AG10803 (cell line): ENCODE measurements at places on chromosomes 3 and 15.

- DNase-seq: peak; percentile 19
Observed at GRCh38 chr15:51801391-51801835, 28.0 kb upstream of the TMOD3 start.

DNA sequence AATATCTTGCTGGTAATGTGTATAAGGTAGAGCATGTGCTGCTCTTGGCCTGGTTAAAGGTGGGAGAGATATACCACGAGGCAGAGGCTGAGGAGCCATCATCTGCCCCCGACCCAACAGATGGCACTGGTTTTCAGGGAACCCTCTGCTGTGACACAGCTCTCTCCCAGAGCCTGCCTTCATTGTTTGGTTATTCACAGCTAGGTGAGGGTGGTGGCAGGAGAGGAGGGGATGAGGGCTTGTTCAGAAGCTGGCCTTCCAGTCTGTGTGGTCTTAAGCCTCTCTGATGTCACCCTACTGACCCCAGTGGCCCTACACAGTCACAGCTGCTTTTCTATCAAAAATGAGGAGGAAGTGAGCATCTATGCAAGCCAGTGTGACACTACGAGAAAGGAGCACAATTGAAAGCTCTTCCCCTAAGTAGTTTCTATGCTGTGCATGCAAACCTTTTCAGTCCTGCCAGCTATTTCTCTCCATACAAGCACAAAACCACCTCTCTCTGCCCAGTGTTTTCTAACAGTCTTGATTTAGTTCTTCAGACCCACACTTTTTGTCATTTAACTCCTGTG lies 258.4 kb upstream of the AGTR1 start:
- DNase-seq: no peak

DNA sequence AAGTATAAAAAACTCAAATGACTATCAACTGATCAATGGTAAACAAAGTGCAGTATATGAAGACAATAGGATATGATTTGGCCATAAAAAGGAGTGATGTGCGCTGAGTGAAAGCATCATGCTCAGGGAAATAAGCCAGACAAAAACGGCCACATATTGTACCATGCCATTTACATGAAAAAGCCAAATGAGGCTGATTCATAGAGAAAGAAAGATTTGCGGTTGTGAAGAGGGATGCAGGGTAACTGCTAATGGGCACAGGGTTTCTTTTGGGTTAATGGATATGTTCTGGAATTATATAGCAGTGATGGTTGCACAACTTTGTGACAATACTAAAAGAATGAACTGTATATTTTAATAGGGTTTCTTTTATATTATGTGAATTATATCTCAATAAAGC lies 877.2 kb upstream of the CFAP20DC start:
- DNase-seq: no peak

GRCh38 chr15:75508840-75509532 lies 57.5 kb upstream of the SIN3A start:
- DNase-seq: peak; percentile 62

- no peak for DNase-seq
Observed at GRCh38 chr3:96814651-96815567, 515 bp downstream of the EPHA6 start.

GRCh38 chr3:152127058-152127457 lies 141.7 kb upstream of the MBNL1 start:
- DNase-seq: peak; percentile 16

DNA sequence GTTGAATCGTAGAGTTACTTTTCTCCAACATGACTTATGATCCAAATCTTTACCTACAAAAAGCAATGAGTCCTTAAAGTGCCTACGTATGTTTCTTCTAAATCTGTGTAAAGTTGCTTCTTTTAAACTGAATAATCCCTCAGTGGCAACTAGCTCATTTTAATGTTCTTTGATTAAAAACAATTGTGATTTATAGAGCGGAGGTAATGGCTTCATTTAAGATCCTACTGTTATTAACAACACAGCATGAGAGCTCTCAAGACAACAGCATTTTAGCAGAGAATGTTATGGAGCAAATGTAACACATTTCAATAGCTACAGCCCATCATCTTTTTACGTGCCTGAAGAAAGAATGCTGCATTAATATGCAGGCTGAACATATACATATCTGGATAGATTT lies 55.3 kb upstream of the VGLL3 start:
- DNase-seq: no peak

- DNase-seq: no peak
Observed at GRCh38 chr3:171749124-171749523, 61.2 kb downstream of the PLD1 start.

DNA sequence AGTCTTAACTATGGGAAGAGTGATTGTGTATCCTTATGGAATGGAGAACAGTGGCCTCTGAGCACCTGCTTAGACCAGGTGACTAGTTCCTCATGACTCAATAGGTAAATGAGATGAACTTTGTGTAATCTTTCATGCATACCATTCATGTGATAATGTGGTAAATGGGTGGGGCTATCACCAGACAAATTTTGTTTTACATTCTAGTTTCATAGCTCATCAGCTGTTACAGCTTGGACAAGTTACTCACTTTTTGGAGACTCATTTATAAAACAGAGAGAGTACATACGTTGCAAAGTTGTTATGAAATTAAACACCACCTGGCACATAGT lies 103.7 kb upstream of the TGFBR2 start:
- DNase-seq: peak; percentile 72

DNA sequence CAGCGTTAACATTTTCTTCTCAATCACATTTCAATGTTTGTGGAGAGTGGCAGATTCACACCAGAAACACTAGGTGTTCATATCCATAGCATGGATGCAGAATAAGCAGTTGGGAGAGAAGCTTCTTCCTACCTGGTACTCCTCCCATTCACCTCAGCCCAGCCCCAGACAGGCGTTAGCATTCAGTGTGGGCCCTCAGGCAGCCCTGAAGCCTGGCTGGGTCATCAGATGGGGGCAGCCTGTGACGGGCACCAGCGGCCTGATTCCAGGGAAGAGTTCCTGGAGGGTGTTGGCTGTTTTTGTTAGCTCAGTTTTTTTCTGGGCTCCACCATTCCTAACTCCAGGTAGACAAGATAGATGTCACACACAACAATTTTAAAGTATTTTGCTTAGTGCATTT lies 31.1 kb downstream of the APH1B start:
- no peak for DNase-seq

GRCh38 chr3:194577986-194578905 lies 55.0 kb downstream of the TMEM44 start:
- DNase-seq: peak; percentile 81

- DNase-seq: no peak
Observed at GRCh38 chr3:26623419-26624208, 1.0 kb downstream of the LRRC3B start.

DNA sequence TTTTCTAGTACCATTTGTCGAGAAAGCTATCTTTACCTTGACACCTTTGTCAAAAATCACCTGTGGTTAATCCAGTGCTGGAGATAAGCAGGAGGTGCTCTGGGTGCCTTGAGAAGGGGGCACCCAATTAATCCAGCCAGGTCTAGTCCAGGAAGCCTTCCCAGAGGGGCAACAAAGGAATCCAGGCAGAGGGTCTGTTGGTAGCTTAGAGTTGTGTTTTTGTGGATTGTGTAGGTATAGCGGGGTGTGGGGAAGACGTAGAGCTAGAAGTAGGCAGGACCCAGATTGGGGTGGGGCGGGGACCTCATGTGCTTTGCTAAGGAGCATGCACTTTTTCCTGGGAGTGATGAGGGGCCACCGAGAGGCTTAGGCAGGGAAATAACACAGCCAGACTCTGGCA lies 6.0 kb upstream of the PIGZ start:
- no peak for DNase-seq

DNA sequence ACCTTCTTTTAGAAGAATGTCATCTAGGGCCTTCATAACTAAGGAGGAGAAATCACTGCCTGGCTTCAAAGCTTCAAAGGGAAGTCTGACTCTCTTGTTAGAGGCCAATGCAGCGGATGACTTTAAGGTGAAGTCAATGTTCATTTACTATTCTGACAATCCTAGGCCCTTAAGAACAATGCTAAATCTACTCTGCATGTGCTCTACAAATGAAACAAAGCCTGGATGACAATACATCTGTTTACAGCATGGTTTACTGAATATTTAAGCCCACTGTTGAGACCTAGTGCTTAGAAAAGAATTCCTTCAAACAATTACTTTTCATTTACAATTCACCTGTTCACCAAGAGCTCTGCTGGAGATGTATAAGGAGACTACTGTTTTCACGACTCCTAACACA lies 160.4 kb upstream of the EPHA3 start:
- no peak for DNase-seq

GRCh38 chr3:108406661-108407206 lies 103.7 kb downstream of the MYH15 start:
- peak; percentile 76 for DNase-seq

- DNase-seq: no peak
Observed at GRCh38 chr3:43885908-43886618, 195.3 kb downstream of the ABHD5 start.

GRCh38 chr15:72127724-72128322 lies 9.6 kb downstream of the SENP8 start:
- no peak for DNase-seq

- no peak for DNase-seq
Observed at GRCh38 chr3:53534676-53535400, 40.4 kb downstream of the CACNA1D start.

DNA sequence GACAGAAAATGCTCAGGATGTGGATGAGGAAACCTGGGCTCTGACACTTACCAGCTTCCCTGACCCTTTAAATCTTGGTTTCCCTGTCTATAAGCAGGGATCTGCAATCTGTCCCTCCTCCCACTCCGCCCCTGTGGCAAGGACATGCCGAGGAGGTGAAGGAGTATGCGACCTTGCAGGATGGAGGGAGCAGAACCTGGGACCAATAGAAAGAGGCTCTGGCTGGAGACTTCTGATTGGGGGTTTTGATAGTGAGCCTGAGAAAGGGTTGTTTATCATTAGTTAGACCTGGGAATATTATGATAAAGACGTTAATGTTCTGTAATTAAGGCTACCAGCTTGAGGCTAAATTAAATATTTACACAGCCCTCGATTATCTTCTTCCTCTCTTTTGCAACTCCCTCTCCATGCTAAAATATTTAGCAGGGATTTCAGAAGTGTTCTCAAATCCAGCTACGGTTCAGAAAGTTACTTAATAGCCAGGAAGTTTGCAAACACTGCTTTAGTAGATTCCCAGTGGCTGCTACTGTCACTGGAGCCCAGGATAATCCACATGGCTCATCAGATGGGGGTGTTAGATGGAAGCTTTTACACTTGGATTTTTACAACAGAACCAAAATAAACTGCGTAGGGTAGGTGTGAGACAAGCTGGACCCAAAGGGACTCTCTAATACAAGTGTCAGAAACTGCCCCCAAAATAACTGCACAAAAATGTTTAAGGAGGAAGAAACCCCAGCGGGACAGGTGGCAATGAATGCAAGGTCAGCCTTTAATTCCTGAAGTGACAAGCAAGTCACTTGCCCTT lies 9.2 kb upstream of the PAQR5 start:
- no peak for DNase-seq

- DNase-seq: no peak
Observed at GRCh38 chr15:31463521-31464102, 137.0 kb downstream of the KLF13 start.

- DNase-seq: peak; percentile 47
Observed at GRCh38 chr15:62059816-62060112, 483 bp downstream of the VPS13C start.

DNA sequence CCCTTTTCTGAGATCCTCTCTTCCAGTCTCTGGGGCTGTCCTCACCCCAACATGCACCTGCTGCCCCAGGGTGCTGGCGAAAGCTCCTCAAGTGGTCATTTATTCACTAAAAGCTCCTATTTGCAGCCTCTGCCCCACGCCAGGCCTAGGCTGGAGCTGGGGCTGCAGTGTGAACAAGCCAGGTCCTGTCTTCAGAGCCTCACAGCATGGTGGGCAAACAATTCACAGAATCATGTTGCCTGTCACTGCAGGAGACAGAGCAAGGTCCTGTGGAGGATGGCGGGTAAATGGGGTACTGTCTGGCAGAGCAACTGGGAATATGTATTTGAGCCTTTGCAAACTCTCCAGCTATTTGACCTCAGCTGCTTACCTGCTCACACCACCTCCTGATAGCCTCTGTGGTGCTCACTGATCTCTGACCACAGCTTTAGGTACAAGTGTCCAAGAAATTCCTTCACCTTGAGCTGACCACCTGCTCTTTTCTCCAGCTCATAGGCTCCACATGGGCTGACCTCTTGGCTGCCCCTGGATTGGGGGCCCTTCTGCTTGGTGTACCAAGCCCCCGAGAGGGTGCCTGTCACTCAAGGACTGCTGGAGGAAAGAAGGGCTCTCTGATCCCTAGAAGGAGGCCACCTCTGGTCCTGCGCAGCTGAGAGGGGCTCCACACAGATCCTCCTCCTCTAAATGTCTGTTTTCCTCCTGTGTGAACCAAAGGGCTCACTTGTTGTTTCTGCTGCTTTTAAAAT lies 35.6 kb downstream of the AMOTL2 start:
- DNase-seq: no peak

DNA sequence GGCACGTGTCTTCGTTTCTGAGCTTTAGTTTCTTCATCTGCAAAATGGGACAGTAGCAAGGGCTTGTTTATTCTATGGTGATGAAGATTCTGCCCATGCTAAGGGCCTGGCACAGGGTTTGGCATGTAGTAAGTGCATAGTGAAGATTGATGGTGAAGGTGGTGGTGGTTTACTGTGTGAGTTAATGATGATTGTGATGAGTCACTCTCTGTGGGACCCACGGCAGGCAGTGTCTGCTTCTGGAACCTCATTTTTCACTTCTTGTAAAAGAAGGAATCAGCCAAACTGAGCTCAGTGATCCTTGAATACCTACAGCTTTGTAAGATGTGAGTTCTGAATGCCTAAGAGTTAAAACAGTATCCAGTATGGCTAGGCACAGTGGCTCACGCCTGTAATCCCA lies 86.2 kb upstream of the LRTM1 start:
- no peak for DNase-seq

- no peak for DNase-seq
Observed at GRCh38 chr15:25718169-25718536, 145.0 kb downstream of the ATP10A start.

DNA sequence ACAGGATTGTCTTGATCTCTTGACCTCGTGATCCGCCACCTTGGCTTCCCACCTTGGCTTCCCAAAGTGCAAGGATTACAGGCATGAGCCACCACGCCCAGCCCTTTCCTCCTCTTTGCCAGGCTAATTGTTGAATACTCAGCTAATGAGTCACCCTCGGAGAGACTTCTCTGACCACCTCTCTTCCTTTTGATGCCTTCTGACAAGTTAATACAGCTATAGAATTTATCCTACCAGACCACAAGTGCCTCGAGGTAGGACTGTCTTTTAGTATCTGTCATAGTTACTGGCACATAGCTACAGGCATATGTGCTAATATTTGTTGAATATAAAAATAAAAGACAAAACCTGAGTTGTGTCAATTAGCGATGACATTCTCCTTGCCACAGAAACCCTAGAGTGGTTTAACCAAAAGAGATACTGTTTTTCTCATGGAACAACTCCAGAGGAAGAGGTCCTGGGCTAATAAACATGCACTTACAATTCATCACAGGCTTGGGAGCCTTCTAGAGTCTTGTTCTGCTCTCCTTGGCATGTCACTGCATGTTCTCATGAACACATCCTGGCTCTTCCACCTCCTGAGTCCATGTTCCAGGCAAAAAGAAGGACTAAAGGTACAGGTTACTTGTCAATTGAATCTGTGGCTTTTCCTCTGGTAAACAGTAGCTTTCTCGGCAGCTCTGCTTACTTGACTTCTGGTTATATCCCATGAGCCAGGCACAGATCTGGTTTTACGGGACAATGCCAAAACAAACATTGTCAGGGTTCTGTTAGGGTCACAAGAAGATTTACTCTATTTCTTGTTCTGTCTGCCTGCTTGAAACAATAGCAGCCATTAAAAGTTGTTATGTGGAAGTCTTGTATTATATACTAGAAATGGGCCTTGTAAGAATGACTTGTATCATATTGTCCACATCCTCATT lies 332.3 kb downstream of the THSD4 start:
- DNase-seq: peak; percentile 18

GRCh38 chr15:41285285-41285684 lies 47.1 kb downstream of the OIP5 start:
- no peak for DNase-seq
